Hepatic stellate cell (primary cell): ENCODE measurements at places on chromosomes 4 and X.

- no peak for DNase-seq
These were observed 6.2 kb downstream of the CHIC2 start for GRCh38 chr4:54058171-54058570.

GRCh38 chrX:70352496-70352895 lies 62.6 kb downstream of the KIF4A start:
- no peak for DNase-seq

DNA sequence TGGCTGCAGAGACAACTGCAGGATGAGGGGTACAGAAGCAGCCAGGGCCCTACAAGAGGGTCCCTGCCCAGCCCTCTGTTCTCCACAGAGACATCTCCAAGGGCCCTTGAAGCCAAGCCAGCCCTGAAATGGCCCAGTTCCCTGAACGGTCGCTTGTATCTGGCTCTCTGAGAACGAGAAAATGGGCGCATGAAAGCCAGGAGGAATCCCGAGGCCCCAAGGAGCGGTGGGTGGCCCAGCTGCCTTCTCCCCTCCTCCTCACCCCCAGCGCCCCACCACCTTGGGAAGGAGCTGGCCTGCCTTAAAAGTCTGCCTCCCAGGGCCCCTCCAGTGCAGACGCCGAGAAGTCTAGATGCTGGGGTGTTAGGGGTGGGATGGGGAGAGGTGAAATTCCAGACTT lies 5.7 kb downstream of the ZNF185 start:
- no peak for DNase-seq

DNA sequence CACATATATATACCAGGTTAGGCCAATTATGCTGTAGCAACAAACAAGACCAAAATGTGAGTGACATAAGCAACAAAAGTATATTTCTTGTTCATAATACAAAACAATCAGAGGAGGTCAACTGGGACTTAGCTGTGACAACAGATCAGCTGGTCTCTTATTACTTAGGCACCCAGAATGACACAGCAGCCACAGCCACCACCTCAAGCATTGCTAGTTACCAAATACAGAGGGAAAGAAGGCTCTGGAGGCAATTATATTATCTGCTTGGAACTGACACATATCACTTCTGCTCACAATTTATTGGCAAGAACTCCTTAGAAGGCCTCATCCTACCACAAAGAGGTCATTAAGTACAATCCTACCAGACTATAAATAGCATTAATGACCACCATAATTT lies 15.2 kb downstream of the ATOH1 start:
- no peak for DNase-seq

DNA sequence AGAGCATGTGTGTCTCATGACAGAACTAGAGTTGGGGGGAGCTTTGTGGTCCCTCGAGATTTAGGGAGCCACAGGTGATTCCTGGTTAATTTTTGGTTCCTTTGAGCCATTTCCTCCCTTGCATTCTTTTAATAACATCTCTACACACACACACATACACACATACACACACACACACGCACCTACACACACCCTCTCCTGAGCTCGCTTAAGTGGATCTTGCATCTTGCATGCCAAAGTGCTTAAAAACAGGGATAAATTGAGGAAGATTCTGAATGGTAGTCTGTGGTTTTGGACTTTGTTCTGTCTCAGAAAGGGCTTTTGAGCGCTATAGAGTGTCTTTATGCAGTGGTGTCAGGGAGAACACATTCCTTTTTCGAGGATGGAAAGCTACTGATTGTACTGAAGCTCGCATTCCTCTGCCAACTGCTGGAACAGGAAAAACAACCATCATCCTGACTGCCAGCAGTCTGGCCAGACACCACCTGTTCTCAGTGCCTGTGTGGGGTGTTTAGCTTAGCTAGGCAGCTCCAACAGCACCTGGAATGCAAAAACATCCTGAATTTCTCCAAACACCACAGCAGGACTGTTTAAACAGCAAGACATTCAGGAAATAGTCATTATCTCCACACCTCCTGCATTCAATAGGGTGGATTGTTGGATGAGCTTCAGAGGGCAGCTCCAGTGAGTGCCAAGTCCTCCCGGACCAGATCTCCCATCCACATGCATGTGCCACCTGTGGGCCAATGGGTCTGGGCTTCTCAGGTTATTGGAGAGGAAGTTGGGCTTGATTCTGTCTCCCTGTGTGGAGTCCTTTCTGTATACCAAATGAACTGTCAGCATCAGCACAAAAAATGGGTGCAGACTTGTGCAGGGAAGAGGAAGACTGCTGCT lies 21.9 kb upstream of the IGFBP7 start:
- no peak for DNase-seq

- no peak for DNase-seq
These were observed 13.9 kb downstream of the PPP2R2C start for GRCh38 chr4:6458528-6458927.

- no peak for DNase-seq
These were observed 27.2 kb downstream of the LIN54 start for GRCh38 chr4:82983444-82983843.
